Left renal cortex interstitium (tissue), 4 donors: ENCODE measurements at places on chromosomes 3 and 15. TPM values are rescaled to one million over a fixed set of nuclear protein-coding genes. Genes with fewer than 3 reads are reported as not detected.

Gene CLDN11
- polyA plus RNA-seq: 237 TPM

Gene STRC
- 1.6 TPM for polyA plus RNA-seq

Gene SLC7A14
- polyA plus RNA-seq: 2.8 TPM

Gene GOLGA8T
- polyA plus RNA-seq: not detected

Gene CYP8B1
- 0.86 TPM for polyA plus RNA-seq

DNA sequence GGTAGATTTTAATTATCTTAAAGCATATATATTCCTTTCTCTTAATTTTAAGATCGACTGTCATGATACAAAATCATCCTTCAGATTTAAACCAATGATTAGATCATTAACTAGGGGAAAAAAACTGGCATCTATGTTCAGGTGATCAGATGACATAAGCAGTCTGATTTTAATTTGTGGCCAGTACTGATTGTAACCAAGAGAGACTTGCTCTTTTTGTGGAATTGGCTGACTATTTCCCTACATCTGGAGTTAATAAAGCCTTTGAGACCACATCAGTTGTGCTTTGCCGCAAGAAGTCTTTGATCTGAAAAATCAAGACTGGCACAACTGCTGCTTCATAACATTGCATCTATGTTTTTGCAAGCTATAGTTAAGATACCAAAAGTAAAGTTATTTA, 148.4 kb upstream of the CGNL1 start:
- DNase-seq: no peak

- DNase-seq: no peak
Observed at GRCh38 chr3:172209333-172210321, 170.2 kb downstream of the FNDC3B start.

DNA sequence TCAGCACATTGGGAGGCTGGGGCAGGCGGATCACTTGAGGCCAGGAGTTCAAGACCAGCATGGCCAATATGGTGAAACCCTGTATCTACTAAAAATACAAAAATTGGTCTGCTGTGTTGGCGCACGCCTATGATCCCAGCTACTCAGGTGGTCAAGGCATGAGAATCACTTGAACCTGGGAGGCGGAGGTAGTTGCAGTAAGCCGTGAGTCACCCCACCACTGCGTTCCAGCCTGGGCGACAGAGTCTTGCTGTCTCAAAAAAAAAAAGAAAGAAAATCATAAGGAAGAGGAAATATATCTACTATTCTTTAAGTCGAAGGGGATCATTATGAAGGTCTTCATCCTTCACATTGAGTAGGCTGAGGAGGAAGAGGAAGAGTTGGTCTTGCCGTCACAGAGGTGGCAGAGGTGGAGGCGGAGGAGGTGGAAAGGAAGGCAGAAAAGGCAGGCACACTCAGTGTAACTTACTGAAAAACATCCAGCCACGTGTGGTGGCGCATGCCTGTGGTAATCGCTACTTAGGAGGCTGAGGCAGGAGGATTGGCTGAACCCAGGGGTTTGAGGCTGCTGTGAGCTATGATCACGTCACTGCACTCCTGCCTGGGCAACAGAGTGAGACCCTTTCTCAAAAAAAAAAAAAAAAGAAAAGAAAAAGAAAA, 14.2 kb downstream of the CSK start:
- DNase-seq: no peak

DNA sequence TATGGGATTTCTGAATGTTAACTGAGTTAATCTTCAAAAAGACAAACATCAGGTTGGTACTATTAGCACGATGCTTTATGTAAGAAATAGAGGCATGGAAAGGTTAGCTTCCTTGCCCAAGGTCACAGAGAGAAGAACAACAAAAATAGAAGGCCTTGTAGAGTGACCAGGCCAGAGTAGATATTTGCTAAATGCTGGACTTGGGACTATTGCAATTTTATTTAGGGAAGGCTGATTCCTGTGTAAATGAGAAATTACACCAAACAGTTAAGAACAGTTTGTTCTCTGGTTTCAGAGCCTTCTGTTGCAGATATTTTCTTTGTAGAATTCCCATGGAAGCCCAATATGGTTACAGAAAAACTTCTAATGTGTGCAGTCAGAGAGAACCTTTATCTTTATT, 16.4 kb upstream of the SLITRK3 start:
- no peak for DNase-seq

- no peak for DNase-seq
Observed at GRCh38 chr3:10213156-10213792, 35.0 kb upstream of the TATDN2 start.
